ENCODE measurements at places on chromosomes 1 and 21.

- DNase-seq, result peak; percentile 33
These were observed 580 bp downstream of the INKA2 start for GRCh38 chr1:111738436-111739193.

GRCh38 chr1:46013581-46013980 is 118.8 kb downstream of the PIK3R3 start:
- no peak for DNase-seq

DNA sequence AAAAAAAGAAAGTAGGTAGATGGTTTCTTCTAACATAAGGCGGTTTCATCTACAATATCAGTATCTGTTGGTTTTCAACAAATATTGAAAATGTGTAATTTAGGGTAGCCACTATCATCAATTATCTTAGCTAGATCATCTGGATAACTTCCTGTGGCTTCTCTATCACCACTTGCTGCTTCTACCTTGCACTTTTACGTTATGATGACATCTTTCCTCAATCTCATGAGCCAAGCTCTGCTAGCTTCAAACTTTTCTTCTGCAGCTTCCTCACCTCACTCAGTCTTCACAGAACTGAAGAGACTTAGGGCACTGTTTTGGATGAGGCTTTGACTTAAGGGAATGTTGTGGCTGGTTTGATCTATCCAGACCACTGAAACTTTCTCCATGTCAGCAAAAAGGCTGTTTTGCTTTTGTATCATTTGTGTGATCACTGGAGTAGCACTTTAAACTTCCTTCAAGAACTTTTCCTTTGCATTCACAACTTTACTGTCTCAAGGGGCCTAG is 144.9 kb upstream of the HP1BP3 start:
- DNase-seq, result no peak

DNA sequence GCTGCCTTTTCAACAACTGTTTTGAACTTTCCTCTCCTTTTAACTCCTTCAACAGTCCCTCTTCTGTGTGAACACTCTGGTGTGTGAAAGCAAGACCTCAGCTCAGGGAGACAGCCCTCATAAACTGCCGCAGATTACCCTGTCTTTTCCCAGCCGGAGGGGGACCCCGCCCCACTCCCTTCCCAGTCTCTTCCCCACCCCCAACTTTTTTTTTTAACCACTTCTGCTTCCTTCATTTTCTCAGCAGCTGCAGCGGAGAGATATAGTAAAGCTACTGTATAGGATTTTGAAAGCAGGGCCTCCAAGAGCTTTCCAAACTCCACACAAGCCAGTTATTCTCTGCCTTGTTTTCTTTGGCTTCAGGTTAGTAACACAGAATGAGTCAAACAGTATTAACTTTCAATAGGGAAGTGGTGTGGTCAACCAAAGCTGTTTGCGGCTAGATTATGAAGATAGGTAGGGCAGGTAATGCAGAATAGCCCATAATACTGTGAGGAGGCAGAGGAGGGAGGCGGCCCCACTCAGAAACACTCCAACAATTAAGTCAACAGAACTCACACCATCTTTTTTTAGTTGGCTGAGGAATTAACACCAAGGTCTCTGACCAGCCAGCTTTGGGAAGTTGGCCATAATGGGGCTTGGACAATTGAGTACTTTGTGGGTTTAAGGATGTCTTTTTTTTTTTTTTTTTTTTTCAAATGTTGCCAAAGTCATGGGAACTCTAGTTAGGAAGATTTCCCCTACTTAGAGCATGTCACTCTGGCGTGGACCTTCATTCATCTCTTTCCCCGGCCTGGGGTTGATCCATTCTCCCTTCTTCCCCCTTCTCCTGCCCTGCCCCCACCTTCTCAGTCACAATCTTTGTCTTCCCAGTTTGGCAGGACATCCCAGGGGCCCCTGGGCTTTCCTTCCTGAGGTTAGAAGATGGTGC is 177.0 kb downstream of the CLIC6 start:
- DNase-seq, result no peak

DNA sequence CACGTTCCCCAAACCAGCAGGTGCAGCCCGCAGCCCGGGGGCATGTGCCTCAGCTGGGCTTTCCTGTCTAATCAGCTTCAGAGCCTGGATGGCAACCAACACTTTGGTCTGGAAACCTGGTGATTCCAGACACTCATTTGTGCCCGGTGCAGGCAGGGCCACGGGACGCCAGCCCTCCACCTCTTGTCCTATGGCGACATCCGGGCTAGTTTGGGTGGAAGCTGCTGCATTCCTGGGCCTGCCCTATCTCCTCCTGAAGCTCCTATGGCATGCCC is 111.8 kb downstream of the WDR4 start:
- DNase-seq, result no peak

GRCh38 chr1:200877839-200878551 is 5.2 kb downstream of the GPR25 start:
- DNase-seq, result peak; percentile 40

DNA sequence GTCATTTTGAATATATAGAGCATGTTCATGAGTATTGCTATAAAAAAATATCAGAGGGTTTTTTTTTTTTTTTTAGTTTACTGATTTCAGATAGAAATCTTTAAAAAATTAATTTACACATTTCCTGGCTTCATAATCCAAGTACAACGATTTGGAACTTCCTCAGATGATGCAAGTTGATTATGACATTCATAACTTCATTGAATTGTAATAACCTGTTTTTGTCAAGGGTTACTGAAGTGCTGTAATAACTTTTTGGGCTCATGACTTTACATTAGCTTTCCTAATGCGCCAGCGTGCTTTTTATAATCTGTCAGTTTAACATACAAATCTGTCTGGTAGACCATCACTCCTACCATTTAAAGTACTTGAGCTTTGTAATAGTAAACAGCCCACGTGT is 81.3 kb downstream of the SASS6 start:
- DNase-seq, result no peak

GRCh38 chr1:202348005-202348508 is 442 bp upstream of the PPP1R12B start:
- DNase-seq, result no peak
